ENCODE measurements at places on chromosomes 16 and 17.

GRCh38 chr16:84190731-84191388, at the start of gene ADAD2:
ADAD2 (plus strand) TSS chr16:84191157; CDS start chr16:84191231, 74 bp downstream.
- no peaks in the 10 kb centered on the region for H3K36me3 ChIP-seq
- H3K27ac ChIP-seq, result no peak within 1 kb of the TSS
- H3K4me3 ChIP-seq, result no peak within 1 kb of the TSS
- peaks cover 29% of the 10 kb centered on the region for H3K27me3 ChIP-seq

- peaks cover 64% of the 10 kb centered on the region for H3K36me3 ChIP-seq
- peak overlapping the region; percentile 88 for H3K27ac ChIP-seq
- no peaks in the 10 kb centered on the region for H3K27me3 ChIP-seq
- DNase-seq, result peak; percentile 63
- peak overlapping the region; percentile 60 for H3K4me3 ChIP-seq
Observed at GRCh38 chr16:29806641-29807425, 504 bp downstream of the MAZ start.

DNA sequence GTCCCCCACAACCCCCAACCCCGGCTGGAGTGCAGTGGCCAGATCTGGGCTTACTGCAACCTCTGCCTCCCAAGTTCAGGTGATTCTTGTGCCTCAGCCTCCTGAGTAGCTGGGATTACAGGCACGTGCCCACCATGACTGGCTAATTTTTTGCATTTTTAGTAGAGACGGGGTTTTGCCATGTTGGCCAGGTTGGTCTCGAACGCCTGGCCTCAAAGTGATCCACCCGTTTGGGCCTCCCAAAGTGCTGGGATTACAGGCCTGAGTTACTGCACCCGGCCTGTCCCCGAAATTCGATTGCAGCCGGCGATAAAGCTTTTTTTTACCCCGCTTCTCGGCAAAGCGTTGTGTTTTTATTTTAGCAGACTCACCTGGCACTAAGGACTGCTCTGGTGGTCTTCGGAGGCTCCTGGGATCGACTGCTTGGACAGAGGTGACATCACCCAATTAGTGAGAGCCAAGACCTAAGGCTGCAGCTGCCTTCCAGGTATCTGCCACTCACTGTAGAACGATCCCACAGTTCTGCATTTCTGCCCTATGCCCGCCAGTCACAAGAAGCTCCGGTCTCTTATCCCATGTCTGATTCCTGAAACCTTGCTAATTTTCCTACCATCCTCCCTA, 82.2 kb upstream of the ARL4D start:
- no peak overlapping the region for H3K27ac ChIP-seq
- DNase-seq, result peak; percentile 45
- no peak overlapping the region for H3K4me3 ChIP-seq
- peaks cover 11% of the 10 kb centered on the region for H3K4me1 ChIP-seq

DNA sequence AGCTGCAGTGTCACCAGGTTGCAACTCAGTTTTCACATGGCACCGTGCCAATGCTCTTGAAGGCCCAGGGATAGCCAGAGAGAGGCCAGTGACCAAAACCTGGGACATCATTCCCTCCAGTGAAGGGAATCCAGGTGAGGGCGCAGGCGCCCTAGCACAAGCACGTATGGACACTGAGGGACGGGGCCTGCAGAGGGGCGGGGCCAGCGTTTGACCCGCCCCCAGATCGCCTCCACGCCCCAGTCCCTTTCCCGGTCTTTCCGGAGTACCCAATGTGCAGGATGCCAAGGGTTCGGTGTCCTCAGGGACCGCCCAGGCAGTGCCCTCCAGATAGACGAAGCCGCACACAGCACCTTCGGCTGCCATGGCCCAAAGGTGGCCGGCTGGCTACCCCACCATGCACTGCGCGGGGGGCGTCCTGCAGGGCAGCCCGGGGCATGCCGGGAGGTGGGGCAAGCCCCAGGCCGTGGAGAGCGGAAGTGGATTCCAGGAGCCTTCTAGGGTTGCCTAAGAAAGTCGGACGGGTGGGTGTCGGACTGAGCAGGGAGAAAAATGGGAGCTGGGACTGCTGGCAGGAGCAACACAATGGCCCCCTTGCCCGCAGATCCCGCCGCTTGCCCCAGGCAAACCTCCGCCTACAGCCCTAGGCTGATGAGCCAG, 4.6 kb downstream of the SLC12A4 start:
- no peak overlapping the region for H3K27ac ChIP-seq
- peak; percentile 36 for DNase-seq
- H3K27me3 ChIP-seq, result no peaks in the 10 kb centered on the region
- no peak overlapping the region for H3K4me3 ChIP-seq
- H3K4me1 ChIP-seq, result peaks cover 27% of the 10 kb centered on the region

DNA sequence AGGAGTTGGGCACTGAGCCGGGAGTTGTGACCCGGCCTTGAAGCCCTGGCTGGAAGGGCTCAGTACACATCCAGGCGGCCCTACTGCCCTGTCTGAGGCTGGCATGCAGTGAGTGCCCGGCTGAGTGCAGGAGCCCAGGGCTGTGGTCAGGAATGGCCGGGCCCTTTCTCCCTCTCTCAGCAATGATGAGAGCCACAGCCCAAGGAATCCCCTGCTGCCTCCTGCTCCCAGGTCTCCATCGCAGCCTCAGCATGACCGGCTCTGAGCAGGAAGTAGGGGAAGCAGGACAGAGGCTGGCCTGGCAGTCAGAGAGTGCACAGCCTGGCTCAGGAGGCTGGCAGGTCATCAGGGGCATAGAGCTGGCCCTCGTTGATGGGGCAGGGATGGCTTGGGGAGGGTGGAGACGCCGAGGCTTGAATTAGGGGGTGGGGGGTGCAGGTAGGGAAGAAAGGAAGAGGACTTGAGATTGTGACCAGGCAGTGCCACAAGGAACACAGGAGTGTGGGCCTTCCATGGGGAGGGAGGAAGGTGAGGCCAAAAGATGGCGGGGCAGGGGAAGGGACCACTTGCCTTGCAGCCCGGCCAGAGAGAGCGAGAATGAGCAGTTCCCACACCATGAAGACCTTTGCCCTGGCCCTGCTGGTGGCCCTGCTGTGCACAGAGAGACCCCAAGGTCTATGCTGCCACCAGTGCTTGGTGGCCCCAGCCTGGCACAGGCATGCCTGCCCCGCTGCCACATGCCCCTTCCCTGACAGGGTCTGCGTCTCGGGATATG, 32.1 kb upstream of the KRT17 start:
- DNase-seq, result no peak
- peaks cover 20% of the 10 kb centered on the region for H3K27me3 ChIP-seq
- H3K27ac ChIP-seq, result no peak overlapping the region
- H3K4me3 ChIP-seq, result no peak overlapping the region
- H3K4me1 ChIP-seq, result peaks cover 40% of the 10 kb centered on the region
- no peaks in the 10 kb centered on the region for H3K36me3 ChIP-seq

- no peaks in the 10 kb centered on the region for H3K4me1 ChIP-seq
- H3K36me3 ChIP-seq, result peaks cover 53% of the 10 kb centered on the region
- no peak overlapping the region for H3K4me3 ChIP-seq
- no peak overlapping the region for H3K27ac ChIP-seq
- DNase-seq, result no peak
Observed at GRCh38 chr16:3728424-3729160, 11.3 kb upstream of the TRAP1 start.

GRCh38 chr16:77868052-77868451, 79.7 kb downstream of the VAT1L start:
- no peak for DNase-seq
- H3K27ac ChIP-seq, result no peak overlapping the region
- no peaks in the 10 kb centered on the region for H3K36me3 ChIP-seq
- H3K4me3 ChIP-seq, result no peak overlapping the region
- no peaks in the 10 kb centered on the region for H3K4me1 ChIP-seq

DNA sequence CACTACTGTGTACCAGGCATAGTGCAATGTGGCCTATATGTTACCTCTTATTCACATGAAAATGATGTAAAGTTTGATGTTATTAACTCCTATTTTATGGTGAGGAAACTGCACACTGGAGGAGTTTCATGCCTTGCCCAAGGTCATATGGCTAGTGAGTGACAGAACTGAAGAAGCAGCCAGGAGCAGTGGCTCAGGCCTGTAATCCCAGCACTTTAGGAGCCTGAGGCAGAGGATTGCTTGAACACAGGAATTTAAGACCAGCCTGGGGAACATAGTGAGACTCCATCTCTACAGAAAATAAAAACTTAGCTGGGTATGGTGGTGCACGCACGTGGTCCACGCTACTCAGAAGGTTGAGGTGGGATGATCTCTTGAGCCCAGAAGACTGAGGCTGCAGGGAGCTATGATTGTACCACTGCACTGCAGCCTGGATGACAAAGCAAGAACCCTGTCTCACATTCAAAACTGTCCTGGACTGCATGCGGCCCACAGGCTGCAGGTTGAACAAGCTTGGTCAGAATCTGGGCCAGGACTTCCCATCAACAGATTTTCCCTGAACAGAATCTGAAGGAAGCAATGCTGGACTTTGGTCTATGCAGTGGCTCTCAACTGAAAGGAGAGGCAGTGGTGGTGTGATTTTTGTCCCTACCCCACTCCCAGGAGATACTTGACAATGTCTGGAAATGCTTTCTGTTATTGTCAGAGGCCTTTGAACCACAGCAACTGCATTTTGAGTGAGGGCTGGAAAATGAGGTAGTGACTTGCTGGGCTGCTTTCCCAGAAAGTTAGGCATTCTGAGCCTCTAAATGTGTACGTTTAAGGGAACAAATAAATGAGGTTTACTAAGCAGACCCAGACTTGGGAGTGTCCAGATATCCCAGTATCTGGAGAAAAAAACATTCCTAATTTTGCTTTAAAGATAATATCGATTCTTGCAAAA, 479.5 kb downstream of the TMEM114 start:
- H3K36me3 ChIP-seq, result peaks cover 35% of the 10 kb centered on the region
- H3K4me1 ChIP-seq, result peaks cover 14% of the 10 kb centered on the region
- H3K27me3 ChIP-seq, result no peaks in the 10 kb centered on the region

DNA sequence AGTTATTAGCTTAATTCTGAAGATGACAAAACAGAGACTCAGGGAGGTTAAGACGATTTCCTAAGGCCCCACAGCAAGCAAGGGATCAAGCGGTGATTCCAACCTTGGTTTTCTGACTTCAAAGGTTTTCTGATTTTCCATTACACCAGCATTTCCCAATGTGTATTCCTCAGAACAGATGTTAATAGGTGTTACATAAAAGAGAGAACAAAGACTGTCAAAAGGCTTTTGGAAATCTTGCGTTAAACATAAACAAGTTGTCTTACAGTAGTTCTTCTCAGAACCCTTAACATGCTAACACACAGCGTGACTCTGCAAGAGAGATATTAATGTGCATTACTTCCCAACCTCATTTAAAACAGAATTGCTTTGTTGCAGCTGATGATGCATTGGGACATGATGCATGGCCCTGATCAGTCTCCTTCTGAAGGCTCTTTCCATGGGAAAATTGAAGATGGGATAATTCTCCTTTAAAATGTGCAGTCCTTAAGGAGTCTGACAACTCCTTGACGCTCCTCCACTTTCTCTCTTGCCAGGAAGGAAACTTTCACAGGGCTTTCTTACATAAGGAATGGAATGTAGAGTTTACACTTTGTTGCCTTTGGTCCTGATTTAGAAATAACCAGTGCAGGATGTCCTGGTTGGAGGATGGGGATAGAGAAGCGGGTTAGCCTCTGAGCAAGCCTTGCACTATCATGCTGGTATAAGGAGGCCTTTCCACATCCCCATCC, 21.5 kb upstream of the MMD start:
- H3K36me3 ChIP-seq, result no peaks in the 10 kb centered on the region
- H3K4me3 ChIP-seq, result no peak overlapping the region
- H3K27ac ChIP-seq, result no peak overlapping the region
- H3K27me3 ChIP-seq, result no peaks in the 10 kb centered on the region
- DNase-seq, result no peak
- peaks cover 11% of the 10 kb centered on the region for H3K4me1 ChIP-seq

DNA sequence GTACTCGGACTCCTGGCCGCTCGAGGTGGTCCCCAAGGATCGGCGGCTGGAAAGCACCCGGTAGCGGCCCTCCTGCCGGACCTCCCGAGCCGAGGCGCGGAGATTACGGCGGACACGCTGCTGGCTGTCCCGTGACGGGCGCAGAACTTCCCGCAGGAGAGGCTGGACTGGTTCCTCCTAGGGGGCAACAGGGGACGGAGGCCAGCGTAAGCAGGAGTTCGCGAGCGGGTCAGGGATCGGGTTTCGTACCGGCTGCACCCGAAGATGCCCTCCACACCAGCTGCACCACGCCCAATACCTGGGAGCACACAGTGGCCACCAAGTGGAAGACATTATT, 341 bp downstream of the SLC7A6OS start:
- DNase-seq, result no peak
- H3K27ac ChIP-seq, result peak overlapping the region; percentile 79
- H3K4me1 ChIP-seq, result peaks cover 28% of the 10 kb centered on the region
- H3K4me3 ChIP-seq, result peak overlapping the region; percentile 81
- peaks cover 70% of the 10 kb centered on the region for H3K36me3 ChIP-seq

DNA sequence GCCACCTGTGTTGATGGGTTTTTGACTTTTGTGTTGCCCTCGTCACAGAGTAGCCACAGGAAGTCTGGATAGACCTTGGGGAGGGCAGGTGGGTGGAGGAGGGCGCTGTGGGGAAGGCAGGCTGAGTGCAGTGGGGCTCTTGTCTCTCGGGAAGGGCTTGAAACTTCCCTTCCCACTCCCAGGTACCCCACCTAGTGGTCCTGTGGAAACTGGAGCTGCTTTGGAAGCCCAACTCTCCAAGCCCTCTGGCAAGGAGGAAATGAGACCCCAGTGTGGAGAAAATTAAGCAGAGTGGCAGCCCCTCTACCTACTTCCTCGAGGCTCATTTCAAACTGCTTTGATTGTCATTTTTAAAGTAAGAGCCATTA, 9.2 kb downstream of the CA5A start:
- H3K27ac ChIP-seq, result no peak overlapping the region
- H3K4me3 ChIP-seq, result no peak overlapping the region
- DNase-seq, result no peak
- H3K4me1 ChIP-seq, result peaks cover 14% of the 10 kb centered on the region

DNA sequence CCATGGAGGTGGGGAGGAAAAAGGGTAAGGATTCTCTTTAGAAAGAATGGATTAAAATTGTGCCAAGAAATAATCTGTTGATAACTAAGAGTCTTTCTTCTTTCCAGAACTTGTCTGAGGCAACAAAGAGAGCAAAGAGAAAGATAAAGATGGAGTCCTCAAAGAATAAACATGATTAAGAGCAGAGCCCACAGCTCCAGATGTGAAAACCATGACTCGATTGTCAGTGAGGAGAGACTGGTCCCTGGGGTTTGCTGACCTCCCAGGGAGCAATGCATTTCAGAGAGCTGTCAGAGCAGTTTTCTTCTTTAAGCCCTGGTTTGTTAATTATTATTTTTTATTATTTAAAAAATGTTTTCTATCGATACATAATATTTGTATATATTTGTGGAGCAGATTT, 74.6 kb downstream of the TMEM100 start:
- H3K27ac ChIP-seq, result no peak overlapping the region
- H3K4me3 ChIP-seq, result no peak overlapping the region
- H3K4me1 ChIP-seq, result no peaks in the 10 kb centered on the region
